ENCODE measurements at places on chromosomes 11 and 22. TPM values are rescaled to one million over a fixed set of nuclear protein-coding genes. Genes with fewer than 3 reads are reported as not detected.

DNA sequence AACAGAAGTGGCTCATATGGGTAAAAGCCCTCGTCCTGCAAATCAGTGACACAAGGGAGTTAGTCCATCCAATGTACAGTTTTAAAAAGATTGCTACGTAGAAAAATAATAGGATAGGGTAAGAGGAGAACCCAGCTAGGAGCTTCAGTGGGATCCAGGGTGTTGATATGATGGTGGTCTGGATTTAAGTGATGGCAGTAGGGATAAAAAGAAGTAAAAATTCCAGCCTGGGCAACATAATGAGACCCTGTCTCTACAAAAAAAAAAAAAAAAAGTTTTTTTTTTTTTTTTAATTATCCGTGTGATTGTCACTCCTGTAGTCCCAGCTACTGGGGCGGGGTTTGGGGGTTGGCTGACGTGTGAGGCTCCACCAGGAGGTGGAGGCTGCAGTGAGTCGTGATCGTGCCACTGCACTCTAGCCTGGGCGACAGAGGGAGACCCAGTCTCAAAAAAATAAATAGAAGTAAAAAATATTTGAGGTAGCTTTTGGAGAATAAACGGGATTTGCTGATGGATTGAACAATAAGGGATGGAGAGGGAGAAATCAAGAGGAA is 7.0 kb upstream of the L3MBTL2 start:
- H3K4me3 ChIP-seq: peak overlapping the region; percentile 80
- H3K27me3 ChIP-seq: peaks cover 9% of the 10 kb centered on the region
- H3K4me1 ChIP-seq: peaks cover 13% of the 10 kb centered on the region
- H3K36me3 ChIP-seq: no peaks in the 10 kb centered on the region

- no peaks in the 10 kb centered on the region for H3K27me3 ChIP-seq
- no peaks in the 10 kb centered on the region for H3K36me3 ChIP-seq
- no peak overlapping the region for H3K27ac ChIP-seq
Measured at GRCh38 chr11:11148104-11148509, 204.9 kb downstream of the CSNK2A3 start.

- H3K4me3 ChIP-seq: peak within 1 kb of the TSS; percentile 89
- peak; percentile 69 for DNase-seq
- no peaks in the 10 kb centered on the region for H3K27me3 ChIP-seq
- peaks cover 7% of the 10 kb centered on the region for H3K4me1 ChIP-seq
- H3K27ac ChIP-seq: peak within 1 kb of the TSS; percentile 94
- no peaks in the 10 kb centered on the region for H3K36me3 ChIP-seq
Measured at GRCh38 chr11:95923728-95924413, at the start of gene MTMR2. MTMR2 (minus strand) TSS chr11:95924107; CDS start chr11:95923954, 153 bp downstream.

DNA sequence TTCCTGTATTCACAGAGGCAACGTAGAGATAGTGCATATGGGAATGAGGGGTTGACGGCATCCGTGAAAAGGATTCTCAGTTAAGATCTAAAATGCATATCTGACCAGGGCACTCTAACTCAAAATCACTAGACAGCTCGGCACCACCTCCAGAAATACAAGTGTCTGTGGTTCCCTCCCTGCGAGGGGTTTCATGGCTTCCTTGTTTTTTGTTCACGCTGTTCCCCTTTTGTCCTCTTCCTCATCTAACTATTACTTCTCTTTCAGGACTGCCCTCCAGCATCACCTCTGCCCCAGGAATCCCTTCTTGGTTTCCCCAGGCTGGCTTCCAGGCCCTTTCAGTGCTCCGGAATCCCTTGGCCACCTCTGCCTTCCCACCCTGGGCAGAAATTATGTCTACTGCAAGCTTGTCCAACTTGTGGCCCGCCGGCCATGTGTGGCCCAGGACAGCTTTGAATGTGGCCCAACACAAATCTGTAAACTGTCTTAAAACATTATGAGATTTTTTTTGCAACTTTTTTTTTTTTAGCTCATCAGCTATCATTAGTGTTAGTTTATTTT is 159.9 kb downstream of the FBXO7 start:
- no peaks in the 10 kb centered on the region for H3K4me1 ChIP-seq
- DNase-seq: no peak
- H3K27ac ChIP-seq: no peak overlapping the region
- no peaks in the 10 kb centered on the region for H3K27me3 ChIP-seq
- H3K36me3 ChIP-seq: no peaks in the 10 kb centered on the region
- H3K4me3 ChIP-seq: no peak overlapping the region

DNA sequence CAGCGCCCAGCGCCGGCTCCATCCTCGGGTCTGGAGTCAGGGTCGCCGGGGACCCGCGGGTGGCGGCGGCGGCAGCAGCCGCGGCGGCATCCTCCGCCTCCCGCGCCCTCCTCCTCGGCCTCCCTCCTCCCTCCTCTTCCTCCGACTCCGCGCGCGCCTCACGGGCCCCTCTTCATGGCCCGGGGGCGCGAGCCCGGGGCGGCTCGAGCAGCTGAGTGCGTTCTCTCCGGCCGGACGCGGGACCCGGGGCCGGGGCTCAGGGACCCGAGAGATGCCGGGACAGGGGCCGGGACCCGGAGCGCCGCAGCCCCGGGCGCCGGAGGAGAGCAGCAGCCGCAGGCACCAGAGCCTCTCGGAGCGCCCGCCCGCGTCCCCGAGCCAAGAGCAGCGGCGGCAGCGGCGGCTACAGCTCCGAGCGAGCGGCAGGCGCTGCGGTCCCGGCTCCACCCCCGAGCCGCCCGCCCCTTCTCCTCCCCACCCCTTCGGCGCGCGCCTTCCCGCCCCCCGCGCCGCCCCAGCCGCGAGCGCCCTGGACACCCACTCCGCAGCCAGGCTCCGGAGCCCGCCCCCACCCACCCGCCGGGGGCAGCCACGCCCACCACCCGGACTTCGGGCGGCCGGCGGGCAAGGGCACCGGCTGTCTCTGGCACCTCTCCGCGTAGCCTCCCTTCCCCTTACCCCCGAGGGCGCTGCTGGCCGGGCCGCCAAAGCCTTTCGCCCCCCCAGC is at the start of gene CHST1:
TSS of gene CHST1 (minus strand) at position 417 of the 727 bp plus-strand sequence. CDS start 14,699 bp downstream, outside the sequence.
- H3K27me3 ChIP-seq: peaks cover 81% of the 10 kb centered on the region
- H3K4me1 ChIP-seq: peaks cover 14% of the 10 kb centered on the region
- H3K27ac ChIP-seq: no peak within 1 kb of the TSS
- peak; percentile 35 for DNase-seq
- H3K36me3 ChIP-seq: no peaks in the 10 kb centered on the region

GRCh38 chr11:131064373-131064991 is 148.2 kb upstream of the SNX19 start:
- H3K27ac ChIP-seq: no peak overlapping the region
- peak; percentile 8 for DNase-seq
- H3K36me3 ChIP-seq: no peaks in the 10 kb centered on the region
- no peak overlapping the region for H3K4me3 ChIP-seq

DNA sequence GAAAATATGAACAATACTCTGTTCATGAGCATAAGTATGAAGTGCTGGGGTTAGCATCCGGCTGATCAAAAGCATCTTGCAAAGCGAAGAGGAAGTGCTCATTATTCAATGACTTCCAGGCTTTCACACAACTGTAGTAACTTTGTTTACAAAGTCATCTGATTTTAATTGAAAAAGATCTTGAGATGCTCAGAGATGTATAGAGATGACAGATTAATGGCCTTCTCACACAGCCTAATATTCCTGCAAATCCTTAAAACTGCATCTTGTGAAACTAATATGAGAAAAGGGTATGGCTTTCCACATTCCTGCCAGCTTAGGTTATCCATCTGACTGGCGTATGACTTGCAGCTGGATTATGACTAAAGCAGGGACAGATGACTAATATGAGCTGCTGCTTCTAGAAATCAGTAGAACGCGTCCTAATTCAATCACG is 125.4 kb downstream of the CASP12 start:
- H3K27ac ChIP-seq: no peak overlapping the region
- H3K27me3 ChIP-seq: no peaks in the 10 kb centered on the region
- no peaks in the 10 kb centered on the region for H3K4me1 ChIP-seq
- H3K4me3 ChIP-seq: no peak overlapping the region
- H3K36me3 ChIP-seq: no peaks in the 10 kb centered on the region

- no peaks in the 10 kb centered on the region for H3K36me3 ChIP-seq
- peaks cover 2% of the 10 kb centered on the region for H3K27me3 ChIP-seq
- no peaks in the 10 kb centered on the region for H3K4me1 ChIP-seq
- DNase-seq: no peak
- H3K27ac ChIP-seq: no peak overlapping the region
- no peak overlapping the region for H3K4me3 ChIP-seq
Measured at GRCh38 chr11:60159284-60159683, 23.6 kb downstream of the MS4A6A start.

GRCh38 chr22:25928038-25928437 is 186.1 kb downstream of the MYO18B start:
- peaks cover 11% of the 10 kb centered on the region for H3K27me3 ChIP-seq
- DNase-seq: no peak
- H3K4me3 ChIP-seq: no peak overlapping the region

DNA sequence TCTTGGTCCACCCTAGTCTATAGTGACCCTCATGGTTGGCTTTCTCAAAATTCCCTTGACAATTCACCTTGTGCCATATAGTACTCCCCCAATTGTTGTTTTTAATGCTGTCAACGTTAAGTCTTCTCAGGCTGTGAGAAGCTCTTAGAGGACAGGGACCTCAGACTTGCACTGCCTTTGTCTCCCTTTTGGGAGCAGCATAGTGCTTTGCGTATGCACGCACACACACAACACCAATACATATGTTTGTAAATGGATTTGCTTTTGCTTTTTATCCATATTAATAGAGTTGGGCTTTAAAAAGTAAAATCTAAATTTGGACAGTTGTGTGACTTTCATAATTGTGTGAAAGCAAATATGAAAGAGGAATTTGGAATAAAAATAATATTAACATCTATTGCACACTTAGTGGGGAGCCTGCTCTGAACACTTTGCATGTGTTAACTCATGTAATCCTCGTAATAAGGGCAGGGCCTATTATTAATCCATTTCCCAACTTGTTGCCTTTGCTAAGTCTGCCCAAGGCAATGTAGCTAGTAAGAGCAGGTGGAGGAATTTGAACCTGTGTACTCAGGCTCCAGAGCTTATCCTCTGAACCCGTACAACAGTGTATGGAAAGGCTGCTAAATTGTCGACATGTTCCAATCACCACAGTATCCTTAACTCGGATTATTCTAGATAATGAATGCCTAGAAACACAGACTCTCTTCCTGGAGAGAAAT is 257.7 kb upstream of the NARS2 start:
- H3K36me3 ChIP-seq: no peaks in the 10 kb centered on the region
- DNase-seq: no peak
- no peak overlapping the region for H3K4me3 ChIP-seq
- H3K4me1 ChIP-seq: no peaks in the 10 kb centered on the region
- H3K27ac ChIP-seq: no peak overlapping the region

GRCh38 chr11:134223836-134224709 is at the start of the genes NCAPD3 and VPS26B:
NCAPD3 (minus strand) TSS chr11:134223967; CDS start chr11:134223926, 41 bp downstream.
VPS26B (plus strand) TSS chr11:134224671; CDS start chr11:134225123, 452 bp downstream.
- H3K27ac ChIP-seq: peak within 1 kb of the TSS; percentile 89
- no peaks in the 10 kb centered on the region for H3K4me1 ChIP-seq
- H3K27me3 ChIP-seq: no peaks in the 10 kb centered on the region

- no peak for DNase-seq
- H3K4me3 ChIP-seq: no peak overlapping the region
- no peak overlapping the region for H3K27ac ChIP-seq
Measured at GRCh38 chr22:45127866-45128265, 35.9 kb upstream of the NUP50 start.

DNA sequence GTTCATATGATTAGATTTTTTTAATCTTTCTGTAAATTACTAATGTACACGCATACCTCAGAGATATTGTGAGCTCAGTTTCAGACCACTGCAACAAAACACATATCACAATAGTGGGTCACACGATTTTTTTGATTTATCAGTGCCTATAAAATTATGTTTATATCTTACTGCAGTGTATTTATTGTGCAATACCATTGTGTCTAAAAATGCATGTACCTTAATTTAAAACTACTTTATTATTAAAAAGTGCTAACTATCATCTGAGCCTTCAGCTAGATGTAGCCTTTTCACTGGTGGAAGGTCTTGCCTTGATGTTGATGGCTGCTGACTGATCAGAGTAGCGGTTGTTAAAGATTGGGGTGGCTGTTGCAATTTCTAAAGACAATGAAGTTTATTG is 918.8 kb upstream of the CHORDC1 start:
- no peak overlapping the region for H3K4me3 ChIP-seq
- DNase-seq: no peak
- no peaks in the 10 kb centered on the region for H3K4me1 ChIP-seq
- H3K27ac ChIP-seq: no peak overlapping the region
- no peaks in the 10 kb centered on the region for H3K36me3 ChIP-seq

GRCh38 chr11:2314525-2315394 is 12.9 kb downstream of the TSPAN32 start:
- H3K4me3 ChIP-seq: no peak overlapping the region
- no peaks in the 10 kb centered on the region for H3K36me3 ChIP-seq
- H3K27me3 ChIP-seq: no peaks in the 10 kb centered on the region
- peaks cover 10% of the 10 kb centered on the region for H3K4me1 ChIP-seq
- peak; percentile 66 for DNase-seq
- H3K27ac ChIP-seq: peak overlapping the region; percentile 52

GRCh38 chr11:119376197-119376847 is 5.2 kb downstream of the USP2 start:
- no peaks in the 10 kb centered on the region for H3K36me3 ChIP-seq
- peaks cover 35% of the 10 kb centered on the region for H3K4me1 ChIP-seq
- H3K27me3 ChIP-seq: peaks cover 11% of the 10 kb centered on the region
- H3K4me3 ChIP-seq: no peak overlapping the region
- H3K27ac ChIP-seq: no peak overlapping the region
- no peak for DNase-seq

GRCh38 chr22:20590477-20591294 is 83.3 kb downstream of the MED15 start:
- no peaks in the 10 kb centered on the region for H3K27me3 ChIP-seq
- no peak overlapping the region for H3K27ac ChIP-seq
- no peak overlapping the region for H3K4me3 ChIP-seq
- H3K4me1 ChIP-seq: no peaks in the 10 kb centered on the region

DNA sequence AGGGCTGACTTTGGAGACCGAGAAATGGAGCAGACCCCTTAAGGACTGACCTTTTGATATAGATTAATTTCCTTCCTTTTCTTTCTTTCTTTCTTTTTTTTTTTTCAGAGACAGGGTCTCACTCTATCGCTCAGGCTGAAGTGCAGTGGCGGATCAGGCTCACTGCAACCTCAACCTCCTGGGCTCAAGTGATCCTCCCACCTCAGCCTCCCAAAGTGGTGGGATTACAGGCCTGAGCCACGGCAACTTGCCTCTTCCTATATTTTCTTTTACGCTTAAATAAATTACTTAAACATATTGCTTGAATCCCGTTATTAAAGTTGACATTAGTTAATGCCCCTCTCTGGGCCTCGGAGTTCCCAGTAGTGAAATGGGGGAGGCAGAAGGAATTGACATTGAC is 350 bp upstream of the KCTD14 start:
- DNase-seq: no peak
- H3K27me3 ChIP-seq: no peaks in the 10 kb centered on the region
- no peaks in the 10 kb centered on the region for H3K4me1 ChIP-seq
- peak overlapping the region; percentile 43 for H3K4me3 ChIP-seq
- no peaks in the 10 kb centered on the region for H3K36me3 ChIP-seq
- H3K27ac ChIP-seq: no peak overlapping the region

GRCh38 chr11:103581760-103582159 is 454.7 kb upstream of the DDI1 start:
- peak; percentile 42 for DNase-seq
- no peak overlapping the region for H3K4me3 ChIP-seq
- H3K36me3 ChIP-seq: no peaks in the 10 kb centered on the region

GRCh38 chr11:67351275-67352005 is 1.9 kb downstream of the POLD4 start:
- H3K36me3 ChIP-seq: peaks cover 6% of the 10 kb centered on the region
- H3K27me3 ChIP-seq: no peaks in the 10 kb centered on the region
- peaks cover 74% of the 10 kb centered on the region for H3K4me1 ChIP-seq
- peak overlapping the region; percentile 66 for H3K27ac ChIP-seq

The SHANK3 gene
- polyA plus RNA-seq: 16.7 TPM

The HPX gene
- 3.0 TPM for polyA plus RNA-seq

The F2 gene
- 0.28 TPM for polyA plus RNA-seq

The MAJIN gene
- polyA plus RNA-seq: 0.09 TPM

Measured in large intestine (tissue), 12 donors.